Activated CD4-positive, alpha-beta T cell treated with anti-CD3 and anti-CD28 coated beads, Interleukin-2, amount 50 U/mL, for 4 hours (primary cell): ENCODE measurements at places on chromosomes 7 and 10.
A peak's percentile ranks its signal among the peaks of the same experiment; 100 is the strongest.

DNA sequence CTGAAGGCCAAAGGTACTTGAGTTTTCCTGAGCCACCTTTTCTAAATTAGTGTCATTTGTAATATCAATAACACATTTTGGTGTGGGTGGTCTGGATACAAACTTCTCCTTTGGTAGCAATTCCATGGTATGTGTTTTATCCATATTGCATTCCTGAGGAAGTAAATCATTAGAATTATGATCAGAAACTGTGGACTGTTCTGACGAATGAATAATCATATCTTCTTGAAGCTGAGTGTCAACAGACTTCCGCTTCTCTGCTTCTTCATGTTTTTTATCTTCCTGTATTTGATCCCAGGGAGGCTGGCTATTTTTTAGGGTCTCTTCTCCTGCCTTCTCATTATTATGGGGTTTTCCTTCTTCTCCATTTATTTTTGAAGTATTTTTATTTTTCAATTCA lies 81.4 kb downstream of the NRBF2 start:
- no peak for DNase-seq

- DNase-seq: no peak
Measured at GRCh38 chr7:2632733-2633537, 1.1 kb downstream of the TTYH3 start.

DNA sequence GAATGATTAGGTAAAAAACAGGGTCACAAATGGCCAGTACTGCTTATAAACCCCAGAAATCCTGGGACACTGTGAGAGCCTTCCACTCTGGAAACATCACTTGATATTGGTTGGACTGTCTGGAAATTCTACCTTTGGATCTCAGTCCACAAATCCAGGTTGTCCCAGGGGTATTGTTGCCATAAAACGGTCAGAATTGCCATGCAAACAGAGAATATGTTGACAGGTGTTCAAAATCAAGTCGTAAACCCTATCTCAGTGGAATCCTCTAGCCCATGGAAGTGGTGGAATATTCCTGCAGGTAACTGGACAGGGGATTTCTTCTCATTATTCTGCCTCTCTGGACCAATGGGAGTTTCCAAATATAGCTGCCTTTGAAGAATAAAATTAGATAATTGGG lies 31.2 kb upstream of the KCTD7 start:
- no peak for DNase-seq

DNA sequence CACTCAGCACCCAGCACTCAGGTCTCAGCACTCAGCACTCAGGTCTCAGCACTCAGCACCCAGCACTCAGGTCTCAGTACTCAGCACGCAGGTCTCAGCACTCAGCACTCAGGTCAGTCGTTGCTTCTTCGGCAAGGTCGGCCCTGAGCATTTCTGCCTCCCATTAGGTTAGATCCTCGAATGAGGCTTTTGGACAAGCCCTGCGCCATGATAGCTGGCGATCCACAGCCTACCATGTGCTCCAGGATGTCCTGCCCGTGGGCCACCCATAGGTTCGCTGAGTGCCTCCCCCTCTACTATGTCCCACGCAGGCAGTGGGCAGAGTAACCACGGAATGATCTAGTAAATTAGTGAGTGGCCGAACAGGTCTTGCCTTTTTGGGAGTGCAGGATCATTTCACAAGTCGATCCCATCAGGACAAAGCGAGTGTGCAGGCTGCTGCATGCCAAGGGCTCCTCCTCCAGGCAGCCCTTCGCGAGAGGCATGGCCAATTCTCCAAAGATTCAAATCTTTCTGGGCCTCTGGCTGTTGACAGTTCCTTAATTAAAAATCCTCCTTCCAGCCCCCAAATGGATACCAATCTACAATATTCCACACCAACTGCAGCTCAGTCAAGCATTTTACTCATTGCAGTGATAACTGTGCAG lies 206.3 kb downstream of the ADARB2 start:
- no peak for DNase-seq

DNA sequence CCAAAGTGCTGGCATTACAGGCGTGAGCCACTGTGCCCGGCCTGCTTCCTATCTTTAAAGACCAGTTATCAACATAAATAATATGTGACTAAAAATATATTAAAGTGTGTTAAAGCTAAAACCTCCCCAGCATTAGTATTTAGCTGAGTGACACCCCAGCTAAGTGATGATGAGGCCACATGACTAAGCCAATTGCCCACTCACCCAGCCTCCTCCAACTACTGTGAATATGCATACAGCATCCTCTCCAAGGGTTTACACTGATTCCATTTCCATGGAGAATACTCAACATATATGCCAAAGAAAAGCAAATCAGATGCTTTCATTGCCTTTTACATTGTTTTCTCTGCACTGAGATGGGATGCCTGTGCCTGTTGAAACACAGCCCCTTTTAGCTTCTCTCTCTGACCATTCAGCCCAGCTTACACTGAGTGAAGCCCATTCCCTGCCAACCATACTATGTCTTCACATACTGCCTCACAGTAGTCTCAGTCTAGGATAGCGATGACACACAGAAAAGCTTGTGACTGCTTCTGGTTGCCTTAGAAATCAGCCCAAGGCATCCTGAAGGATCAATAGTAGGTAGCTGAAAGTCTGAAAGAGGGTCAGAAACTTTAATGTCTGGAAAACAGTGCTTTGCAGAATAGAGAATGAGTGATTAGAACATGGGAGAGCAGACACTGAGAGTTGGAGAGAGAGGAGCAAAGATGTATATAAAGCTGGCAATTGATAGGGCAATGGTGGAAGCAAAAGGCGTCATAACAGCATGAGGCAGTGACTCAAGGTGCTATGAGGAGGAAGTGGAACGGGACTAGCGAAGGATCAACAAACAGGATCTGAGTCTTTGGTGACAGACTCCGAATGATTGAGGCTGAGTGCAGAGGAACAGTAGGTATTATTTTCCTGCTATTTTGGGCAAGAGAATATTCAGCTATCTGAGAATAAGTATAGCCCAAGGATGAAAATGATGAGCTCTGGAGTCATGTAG lies 19.8 kb upstream of the ATE1 start:
- no peak for DNase-seq

DNA sequence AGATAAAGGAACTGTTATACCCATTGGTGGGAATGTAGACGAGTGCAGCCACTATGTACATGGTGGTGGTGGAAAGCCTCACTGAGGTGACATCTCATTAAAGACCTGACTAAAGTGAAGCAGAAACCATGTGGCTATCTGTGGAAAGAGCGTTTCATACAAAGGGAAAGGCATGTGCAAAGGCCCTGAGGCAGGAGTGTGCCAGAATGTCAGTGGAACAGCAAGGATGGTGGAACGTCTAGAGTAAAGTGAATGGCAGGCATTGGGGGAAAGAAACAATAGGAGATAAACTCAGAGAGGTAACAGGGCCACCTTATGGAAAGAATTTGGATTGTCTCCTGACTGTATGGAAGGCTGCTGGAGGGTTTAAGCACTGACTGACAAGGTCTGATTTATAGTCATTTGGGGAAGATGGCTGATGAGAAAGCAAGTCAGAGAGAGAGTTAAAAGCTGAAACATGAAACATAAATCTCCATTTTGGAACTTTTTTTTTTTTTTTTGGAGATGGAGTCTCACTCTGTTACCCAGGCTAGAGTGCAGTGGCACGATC lies 245.7 kb downstream of the STK31 start:
- DNase-seq: no peak

GRCh38 chr7:96315125-96315512 lies 6.8 kb downstream of the SLC25A13 start:
- no peak for DNase-seq

- no peak for DNase-seq
Measured at GRCh38 chr10:7027913-7028808, 382.7 kb downstream of the SFMBT2 start.

DNA sequence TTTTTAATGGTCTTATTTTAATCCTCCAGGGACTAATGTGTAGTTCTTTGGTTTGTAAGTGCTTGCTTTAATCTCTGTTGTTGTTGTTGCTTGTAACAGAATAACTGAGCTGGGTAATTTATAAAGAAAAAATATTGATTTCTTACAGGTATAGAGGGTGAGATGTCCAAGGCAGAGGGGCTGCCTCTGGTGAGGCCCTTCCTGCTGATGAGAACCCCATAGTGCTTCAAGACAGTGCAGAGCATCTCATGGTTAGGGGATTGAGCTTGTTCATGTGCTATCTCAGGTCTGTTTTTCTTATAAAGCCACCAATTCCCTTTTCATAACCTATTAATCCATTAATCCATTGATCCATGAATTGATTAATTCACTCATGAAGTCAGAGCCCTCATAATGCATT lies 516.3 kb upstream of the KCND2 start:
- no peak for DNase-seq

DNA sequence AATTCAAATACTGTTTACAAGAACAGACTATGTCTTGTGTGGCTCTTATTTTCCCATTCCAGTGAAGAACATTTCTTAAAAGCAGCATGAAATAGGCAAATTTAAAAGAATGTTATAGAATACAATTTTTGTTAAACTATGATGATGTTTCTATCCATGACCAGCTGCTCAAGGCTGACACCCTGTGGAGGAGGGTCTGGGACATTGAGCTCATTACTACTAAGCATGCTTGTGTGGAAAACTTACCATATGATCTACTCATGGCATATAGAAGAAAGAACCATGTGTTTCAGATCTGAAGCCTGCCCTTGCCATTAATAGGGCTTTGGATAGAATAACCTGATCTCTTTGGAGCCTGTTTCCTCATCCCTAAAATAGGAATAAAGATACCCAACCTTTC lies 125.0 kb downstream of the FOXP2 start:
- no peak for DNase-seq

DNA sequence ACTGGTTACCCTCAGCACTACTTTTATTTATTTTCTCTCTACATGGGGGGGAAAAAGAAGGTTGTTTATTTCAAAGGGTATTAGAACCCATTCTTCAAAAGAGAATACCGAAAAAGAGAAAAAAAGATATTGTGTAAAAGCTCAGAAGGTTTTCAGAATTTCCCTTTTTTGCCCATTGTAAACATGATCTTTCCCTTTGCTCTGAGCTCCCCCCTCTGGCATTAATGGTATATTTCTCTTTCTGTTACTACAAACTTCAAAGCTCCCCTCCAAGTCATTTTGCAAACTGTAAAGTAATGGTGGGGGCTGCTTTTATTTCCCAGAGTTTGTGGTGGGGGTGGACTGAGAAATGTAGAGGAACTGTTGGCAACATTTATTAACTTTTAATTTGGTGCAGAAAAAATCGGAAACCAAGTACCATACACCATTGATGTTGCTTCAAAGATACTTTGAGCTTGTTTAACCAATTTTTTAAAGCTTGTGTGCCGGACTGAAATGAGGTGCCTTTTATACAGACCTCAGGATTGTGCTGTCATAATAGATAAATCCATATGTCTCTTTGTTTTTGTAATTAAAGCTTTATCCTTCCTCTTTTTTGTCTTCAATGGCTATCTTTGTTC lies 181.5 kb downstream of the EXOC4 start:
- DNase-seq: no peak

DNA sequence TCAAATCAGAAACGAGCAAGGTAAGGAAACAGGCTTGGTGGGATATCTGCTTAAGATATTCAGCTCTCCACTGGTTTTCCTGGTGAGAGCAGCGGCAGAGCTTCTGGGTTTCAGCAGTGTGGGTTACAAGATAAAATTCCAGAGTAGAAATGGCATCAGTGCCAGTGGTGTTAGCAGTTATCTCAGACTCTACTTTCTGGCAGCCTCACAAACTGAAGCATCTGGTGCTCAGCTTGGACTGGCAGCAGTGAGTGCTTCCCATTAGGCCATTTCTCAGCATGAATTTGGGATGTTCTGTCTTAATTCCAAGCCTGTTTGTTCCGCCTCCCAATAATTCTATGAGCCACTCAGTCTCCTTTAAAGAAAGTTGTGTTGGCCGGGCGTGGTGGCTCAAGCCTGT lies 6.9 kb upstream of the GSTO2 start:
- no peak for DNase-seq

DNA sequence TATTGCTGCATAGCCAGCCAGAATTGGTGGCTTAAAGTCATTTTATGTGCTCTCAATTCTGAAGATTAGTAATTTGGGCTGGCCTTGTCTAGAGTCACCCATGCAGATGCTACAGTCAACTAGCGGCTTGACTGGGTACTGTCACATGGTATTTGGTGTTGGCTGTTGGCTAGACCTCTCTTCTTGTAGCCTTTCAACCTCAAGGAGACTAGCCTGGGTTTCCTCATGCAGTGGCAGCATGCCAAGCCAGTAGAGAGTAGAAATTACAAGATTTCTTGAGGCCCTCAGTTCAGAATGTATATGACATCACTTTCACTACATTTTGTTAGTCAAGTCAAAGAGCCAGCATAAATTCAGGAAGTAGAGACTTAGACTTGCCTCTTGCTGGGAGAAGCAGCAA lies 3.7 kb upstream of the ZNF800 start:
- DNase-seq: no peak

GRCh38 chr10:133258818-133259601 lies 17.7 kb downstream of the ADAM8 start:
- peak; percentile 87 for DNase-seq

- no peak for DNase-seq
Measured at GRCh38 chr10:105514106-105514505, 873.0 kb downstream of the SORCS3 start.

DNA sequence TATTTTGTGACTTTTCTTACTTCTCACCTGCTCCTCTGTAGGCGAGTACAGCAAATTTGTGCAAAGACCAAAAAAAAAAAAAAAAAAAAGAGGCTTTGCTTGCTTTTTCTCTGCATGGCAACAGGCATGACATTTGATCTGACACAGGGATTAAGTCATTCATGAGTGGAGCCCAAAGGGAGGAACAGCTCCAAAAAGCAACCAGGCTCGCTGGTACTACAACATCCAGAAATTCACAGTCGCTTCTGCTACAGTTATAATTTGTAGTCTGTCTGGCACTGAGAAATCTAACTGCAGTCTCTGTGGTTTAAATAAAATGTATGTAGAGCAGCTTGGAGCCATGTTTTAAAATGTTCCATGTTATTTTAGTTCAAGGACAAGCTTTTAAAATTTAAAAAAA lies 31.7 kb downstream of the MKX start:
- no peak for DNase-seq

DNA sequence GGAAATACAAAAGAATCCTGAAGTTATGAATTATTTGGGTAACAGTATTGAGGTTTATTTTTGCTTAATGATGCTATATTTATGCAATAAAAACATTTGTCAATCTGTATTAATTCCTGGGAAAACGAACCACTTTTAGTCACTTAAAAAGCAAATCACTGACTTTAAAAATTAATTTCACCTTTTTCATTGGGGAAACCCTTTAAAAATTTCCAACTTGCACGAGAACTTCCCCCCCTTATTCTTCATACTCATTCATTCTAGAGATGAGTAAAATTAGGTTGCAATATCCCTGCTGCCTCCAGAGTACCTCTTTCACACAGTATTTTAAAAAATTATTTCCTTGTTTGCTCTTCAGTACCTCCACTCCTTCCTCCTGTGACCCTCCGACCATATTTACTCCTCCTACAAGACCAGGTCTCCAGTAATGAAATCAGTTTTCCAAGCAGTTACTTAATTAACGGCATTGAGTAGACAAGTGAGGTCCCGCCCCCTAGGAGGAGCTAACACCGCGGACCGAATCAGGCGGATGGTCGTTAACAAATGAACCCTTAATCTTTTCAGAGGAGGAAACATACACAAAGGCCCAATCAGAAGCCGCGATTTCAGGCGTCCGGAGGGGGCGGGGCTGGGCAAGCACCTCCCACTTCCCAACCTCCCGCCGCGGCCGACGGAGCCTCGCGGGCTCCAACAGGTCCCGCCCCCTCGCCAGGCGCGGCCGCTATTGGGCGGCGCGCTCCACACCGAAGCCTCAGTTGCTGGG lies 465 bp upstream of the TRIM24 start:
- DNase-seq: peak; percentile 97

GRCh38 chr10:112756235-112756527 lies 193.9 kb upstream of the TCF7L2 start:
- DNase-seq: no peak

- no peak for DNase-seq
Measured at GRCh38 chr10:58698777-58699356, 186.2 kb downstream of the BICC1 start.

GRCh38 chr10:104028146-104028545 lies 57.5 kb downstream of the COL17A1 start:
- no peak for DNase-seq
